Stimulated activated CD8-positive, alpha-beta memory T cell treated with anti-CD3 and anti-CD28 coated beads, Interleukin-2, amount 100 ng/mL, for 1 hour (primary cell): ENCODE measurements at places on chromosomes 16 and 17.

DNA sequence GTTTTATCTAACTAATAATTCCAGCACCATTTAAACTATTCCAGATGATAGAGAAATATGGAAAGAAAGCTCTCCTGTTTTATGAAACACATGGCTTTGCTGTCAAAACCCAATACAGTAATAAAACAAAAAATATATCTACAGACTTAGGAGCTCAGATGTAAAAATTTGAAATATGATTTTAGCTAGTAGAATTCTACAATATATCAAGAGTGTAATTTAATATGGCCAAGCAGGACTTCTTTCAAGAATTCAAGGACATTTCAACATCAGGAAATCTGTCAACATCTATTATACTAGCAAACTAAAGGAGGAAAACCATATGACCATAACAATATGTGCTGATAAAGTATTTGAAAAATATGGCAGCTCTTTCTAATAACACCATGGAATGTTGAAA, 57.5 kb downstream of the CCDC182 start:
- DNase-seq: no peak

GRCh38 chr17:60529806-60530205, 3.8 kb upstream of the APPBP2 start:
- DNase-seq: no peak

GRCh38 chr17:30380643-30381339, 2.1 kb downstream of the CPD start:
- DNase-seq: no peak

DNA sequence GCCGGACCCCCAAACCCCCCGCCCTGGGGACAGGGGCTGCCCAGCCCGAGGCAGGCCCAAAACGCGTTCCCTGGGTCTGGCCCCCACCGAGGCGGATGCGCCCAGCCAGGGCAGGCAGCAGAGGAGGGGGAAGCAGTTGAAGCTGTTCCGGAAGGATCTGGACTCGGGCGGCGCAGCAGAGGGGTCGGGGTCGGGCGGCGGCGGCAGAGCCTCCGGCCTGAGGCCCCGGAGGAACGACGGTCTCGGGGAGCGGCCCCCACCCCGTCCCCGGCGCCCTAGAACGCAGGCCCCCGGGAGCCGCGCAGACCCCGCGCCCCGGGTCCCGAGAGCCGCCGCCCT, 22.9 kb upstream of the ZFPM1 start:
- DNase-seq: no peak

DNA sequence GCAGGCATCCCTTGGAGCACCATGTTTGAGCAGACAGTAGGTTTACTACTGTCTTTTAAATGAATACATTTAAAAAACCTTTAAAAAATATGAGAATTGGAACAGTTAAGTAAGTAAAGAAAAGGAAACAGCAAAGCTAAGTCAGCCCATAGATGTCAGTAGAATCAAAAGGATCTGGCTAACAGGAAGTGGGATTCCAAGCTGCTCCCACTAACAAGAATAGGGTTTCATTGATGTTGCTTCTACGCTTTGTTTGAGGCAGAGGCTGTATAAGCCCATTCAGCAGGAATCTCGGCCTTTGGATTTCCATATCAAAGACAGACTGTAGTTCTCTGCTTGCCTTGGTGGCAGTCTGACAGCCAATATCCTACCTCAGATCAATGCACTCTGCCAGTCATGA, 122.9 kb upstream of the ELAC2 start:
- DNase-seq: no peak

GRCh38 chr16:74817851-74818250, 43.2 kb upstream of the FA2H start:
- DNase-seq: no peak

DNA sequence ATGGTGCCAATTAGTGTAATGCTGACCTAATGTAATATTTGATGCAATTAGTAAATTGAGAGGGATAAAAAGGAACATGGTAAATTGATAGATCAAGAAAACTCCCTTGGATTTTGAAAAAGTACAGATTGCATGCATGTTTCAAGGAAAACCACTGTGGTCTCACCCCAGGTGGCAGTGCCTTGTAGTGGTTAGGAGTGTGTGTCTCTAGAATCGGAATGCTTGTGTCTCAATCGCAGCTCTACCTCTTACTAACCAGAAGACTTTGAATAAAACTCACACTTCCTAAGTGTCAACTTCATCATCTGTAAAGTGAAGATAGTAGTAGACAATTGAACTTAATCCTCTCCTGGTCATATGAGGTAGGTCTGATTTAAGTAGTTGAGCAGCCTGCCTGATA, 128.9 kb upstream of the GOT2 start:
- no peak for DNase-seq

DNA sequence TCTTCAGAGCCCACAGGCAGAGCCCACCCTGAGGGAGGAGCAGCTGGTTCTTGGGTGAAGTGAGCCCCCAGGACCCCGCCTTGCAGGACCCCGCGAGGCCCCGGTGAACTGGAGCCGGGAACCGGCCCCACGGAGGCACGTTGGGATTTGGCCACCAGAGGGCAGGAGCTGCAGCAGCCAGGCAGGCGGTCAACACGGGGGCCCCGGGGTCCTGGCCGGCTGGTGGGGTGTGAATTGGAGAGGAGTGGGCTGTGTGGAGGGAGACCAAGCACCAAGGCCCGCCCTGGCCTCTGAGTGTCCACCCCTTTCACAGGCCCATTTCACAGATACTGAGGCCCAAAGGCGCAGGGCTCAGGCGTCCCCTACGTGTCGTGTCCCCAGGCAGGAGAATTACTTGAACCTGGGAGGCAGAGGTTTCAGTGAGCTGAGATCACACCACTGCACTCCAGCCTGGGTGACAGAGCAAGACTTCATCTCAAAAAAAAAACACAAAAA, 2.2 kb downstream of the DPEP1 start:
- no peak for DNase-seq

- no peak for DNase-seq
Observed at GRCh38 chr17:55601874-55602364, 90.7 kb upstream of the SMIM36 start.

GRCh38 chr17:17547210-17547764, 44.2 kb downstream of the PEMT start:
- DNase-seq: no peak

GRCh38 chr17:47117386-47117785, 71.7 kb downstream of the CDC27 start:
- DNase-seq: no peak

DNA sequence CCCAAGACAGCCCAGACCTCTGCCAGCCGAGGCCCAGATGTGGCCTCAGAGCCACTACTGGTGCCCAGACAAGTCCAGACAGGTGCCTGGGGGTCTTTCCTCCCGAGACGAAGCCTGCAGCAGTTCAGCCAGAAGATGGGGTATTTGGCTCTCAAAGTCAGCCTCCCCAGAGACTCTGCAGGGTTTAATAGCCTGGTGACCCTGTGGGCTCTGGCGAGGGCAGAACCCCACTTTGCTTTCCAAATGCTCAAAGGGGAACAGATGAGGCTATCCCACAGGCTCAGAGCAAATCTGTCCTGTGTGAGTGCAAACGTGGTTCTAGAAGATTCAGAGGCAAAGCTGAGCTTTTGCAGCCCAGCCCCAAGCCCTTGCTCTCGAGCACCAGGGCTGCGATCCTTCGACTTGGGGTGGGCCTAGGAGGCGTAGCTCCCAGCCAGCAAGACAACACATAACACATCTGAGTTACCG, 236.0 kb downstream of the MRTFB start:
- DNase-seq: no peak
